ENCODE measurements at places on chromosomes 13 and 19.

DNA sequence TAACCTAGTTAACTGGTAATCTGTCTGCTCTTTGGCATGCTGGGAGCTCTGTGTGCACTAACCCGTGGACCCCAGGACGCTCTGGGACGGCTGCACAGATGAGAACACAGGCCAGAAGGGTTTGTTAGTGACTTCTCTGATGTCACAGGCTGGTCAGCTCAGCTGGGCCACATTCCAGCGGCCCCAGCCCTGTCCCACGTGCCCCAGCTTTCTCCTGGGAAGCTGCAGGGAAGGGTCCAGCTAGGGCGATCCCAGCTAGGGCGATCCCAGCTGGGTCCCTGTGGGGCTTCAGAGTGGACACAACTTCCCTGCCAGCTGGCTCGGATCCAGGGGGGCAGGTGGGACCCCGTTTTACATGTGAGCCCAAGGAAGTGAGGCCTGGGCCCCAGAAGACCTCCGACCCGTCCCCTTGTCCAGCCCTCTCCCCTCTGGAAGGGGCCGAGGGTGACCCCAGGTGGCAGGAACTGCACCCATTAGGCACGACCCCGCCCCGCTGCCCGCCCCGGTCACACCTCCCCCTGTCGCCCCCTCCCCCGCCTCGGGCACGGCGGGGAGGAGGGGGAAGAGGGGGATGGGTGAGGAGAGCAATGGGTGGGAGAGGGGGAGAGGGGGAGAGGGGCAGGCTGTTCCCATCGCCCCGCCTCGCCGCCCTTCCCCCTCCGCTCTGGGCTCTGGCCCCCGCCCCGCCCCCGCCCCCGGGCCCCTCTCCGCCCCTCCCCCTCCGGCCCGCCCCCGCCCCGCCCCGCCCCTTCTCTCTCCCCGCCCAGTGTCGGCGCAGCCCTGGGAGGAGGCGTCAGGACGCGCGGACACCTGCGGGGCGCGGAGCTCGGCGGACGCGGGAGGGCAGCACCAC, 75.2 kb upstream of the MCF2L start:
- no peak for DNase-seq

DNA sequence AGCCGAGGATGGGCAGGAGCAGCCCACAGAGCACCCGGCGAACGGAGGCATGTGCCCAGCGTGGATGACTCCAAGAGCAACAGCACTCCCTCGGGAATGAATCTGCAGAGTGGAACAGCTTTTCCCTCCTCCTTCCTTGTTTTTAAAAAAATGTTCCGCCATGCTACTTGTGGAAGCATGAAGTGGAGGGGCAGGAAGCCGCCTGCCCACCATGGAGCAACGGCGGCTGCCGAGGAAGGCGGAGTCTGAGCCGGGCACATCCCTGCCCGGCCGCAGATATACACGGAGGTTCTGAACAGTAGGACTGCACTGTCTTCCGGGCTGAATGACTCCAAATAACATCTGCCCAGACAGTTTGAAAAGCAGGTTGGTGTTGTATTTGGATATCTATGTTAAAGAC, 65.2 kb downstream of the SOX1 start:
- DNase-seq = no peak

DNA sequence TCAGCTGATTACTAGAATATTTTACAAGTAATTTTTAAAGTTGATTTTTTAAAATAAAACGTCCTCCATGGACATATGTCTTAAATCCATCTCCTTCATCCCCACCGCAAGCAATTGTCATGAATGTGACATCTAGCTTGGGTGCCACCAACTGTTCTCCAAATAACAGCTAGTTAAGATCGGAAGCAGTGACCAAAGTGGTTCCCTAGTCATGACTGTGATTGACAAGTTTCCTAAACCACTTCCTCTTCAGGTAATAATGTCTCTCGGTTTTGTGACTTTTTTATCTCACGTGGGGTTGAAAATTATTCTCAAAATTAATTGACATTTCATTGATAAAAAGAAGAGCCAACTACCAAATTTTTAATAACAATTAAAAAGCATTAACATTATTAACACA, 135.3 kb upstream of the MIR17HG start:
- DNase-seq = no peak

GRCh38 chr13:94710065-94710781, 2.1 kb downstream of the SOX21 start:
- no peak for DNase-seq

- no peak for DNase-seq
These were observed 412.4 kb downstream of the SUCLA2 start for GRCh38 chr13:47588676-47589075.

GRCh38 chr19:38429055-38429810, 3.2 kb upstream of the RASGRP4 start:
- DNase-seq = no peak

- no peak for DNase-seq
These were observed 195.3 kb downstream of the USP12 start for GRCh38 chr13:26976313-26976712.

- DNase-seq = no peak
These were observed 671.5 kb upstream of the PCDH20 start for GRCh38 chr13:62087124-62087523.

GRCh38 chr13:25375727-25376358, 4.1 kb downstream of the ATP8A2 start:
- peak; percentile 54 for DNase-seq

- DNase-seq = no peak
These were observed 30.9 kb upstream of the CYP4F8 start for GRCh38 chr19:15584095-15584494.

- no peak for DNase-seq
These were observed 1773.8 kb downstream of the PCDH9 start for GRCh38 chr13:65456150-65456912.

- DNase-seq = peak; percentile 10
These were observed 41.4 kb downstream of the UQCRFS1 start for GRCh38 chr19:29171525-29171924.
